Iris pigment epithelial cell (primary cell): ENCODE measurements at places on chromosomes 5 and 9.

DNA sequence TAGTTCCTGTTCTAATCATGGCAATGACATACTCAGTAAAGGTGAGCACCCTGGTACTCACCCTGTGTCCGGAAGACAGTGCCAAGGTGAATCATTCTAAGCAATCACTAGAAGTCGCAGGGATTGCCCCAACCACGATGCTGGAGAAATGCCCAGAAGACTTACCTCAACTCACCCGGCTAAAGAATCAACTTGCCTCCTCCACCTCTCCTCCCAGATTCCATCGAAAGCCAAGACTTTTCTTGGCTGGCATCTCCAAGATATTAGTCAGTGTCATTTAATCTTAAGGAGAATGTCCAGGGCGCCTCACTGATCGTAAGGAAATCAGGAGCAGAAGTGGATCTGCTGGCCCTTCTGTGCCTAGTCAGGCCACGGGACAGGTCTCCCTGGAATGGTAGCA lies 204.9 kb downstream of the ERCC6L2 start:
- no peak for DNase-seq

GRCh38 chr9:133238272-133238850 lies 29.3 kb upstream of the OBP2B start:
- DNase-seq: peak; percentile 10

DNA sequence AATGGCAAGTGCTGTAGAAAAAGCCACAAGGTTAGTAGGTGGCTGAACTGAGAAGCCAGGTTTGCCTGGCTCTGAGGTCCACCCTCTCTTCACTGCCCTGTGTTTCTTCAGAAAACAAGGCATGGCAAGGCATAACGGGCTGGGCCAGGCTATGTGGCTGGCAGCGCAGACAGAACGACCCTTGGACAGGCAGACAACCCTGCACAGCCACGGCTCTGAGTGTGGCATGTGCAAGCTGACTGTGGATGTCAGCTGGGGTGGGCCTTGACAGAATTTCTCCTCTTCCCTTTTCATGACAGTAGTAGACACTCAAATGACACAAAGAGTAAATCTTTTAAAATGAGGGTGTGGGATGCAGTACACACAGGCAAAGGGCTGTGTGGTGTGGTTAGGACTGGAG lies 81.7 kb downstream of the MACROH2A1 start:
- DNase-seq: no peak

DNA sequence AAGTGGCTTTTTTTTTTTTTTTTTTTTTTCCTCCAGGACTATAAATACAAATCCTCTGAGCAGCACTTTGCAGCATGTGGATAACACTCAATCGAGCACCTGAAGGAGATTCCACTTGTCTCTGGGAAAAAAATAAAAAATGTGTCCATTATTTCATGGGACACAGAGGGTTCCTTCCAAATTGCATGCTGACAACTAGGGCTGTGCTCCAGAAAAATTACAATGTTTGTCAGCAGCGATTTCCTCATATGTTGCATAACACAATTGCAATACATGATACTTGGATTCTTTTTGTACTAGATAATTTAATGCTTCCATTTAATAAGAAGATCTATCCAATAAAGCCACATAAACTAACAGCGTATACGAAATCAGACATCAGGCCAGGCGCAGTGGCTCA lies 84.4 kb downstream of the CDH18 start:
- DNase-seq: peak; percentile 26

DNA sequence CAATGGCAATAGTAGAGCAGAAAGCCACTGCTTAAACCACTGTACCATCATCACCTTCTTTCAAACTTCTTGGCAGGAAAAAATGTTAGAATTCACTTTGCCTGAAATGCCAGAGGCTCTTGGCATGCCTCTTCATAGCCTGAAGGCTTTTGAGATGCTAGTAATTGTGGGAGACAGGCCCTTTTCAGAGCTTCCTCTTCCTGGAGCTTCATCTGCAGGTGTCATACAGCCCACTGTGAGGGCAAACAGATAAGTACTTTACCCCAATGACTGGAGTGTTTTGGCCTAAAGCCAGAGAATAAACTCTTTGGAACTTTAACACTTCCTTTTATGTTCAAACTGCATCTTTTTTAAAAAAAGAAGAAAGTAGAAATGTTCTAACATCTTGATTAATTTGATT lies 81.3 kb upstream of the TMEM171 start:
- no peak for DNase-seq

GRCh38 chr5:65037831-65038815 lies 269.4 kb downstream of the CWC27 start:
- no peak for DNase-seq

- DNase-seq: no peak
These were observed 24.0 kb downstream of the RANBP17 start for GRCh38 chr5:170885809-170886208.

DNA sequence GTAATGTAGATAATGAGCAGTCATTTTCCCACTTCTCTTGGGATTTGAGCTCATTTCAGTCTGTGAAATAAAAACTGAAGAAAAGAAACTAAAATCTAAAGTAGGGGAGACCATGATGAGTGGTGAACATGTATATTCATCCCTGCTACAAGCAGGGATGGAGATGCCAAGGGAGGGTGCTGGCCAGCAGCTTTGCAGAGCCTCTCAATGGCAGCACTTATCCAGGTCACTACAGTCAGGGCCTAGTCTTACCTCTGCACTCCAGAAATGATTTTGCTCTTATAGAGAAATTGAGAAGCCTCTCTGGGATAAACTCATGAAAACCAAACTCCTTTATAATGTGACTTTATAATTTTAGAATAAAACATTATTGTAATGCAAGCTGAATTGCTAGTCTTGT lies 317.6 kb downstream of the FBXL17 start:
- DNase-seq: no peak

GRCh38 chr9:91515074-91515687 lies 91.5 kb upstream of the NFIL3 start:
- DNase-seq: peak; percentile 61

DNA sequence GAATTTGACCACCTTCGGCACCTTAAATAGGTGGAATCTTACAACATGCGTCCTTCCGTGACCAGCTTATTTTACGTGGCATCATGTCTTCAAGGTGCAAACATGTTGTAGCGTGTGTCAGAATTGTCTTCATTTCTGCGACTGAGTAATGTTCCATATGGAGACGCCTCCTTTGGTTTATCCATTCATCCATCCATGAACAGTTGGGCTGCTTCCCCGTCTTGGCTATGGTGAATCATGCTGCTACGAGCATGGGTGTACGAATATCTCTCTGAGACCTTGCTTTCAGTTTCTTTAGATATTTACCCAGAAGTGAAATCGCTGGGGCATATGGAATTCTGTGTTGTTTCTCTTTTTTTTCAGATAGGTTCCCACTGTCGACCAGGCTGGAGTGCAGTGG lies 391.9 kb upstream of the IRX2 start:
- DNase-seq: no peak

- DNase-seq: no peak
These were observed 35.5 kb downstream of the VPS13A start for GRCh38 chr9:77212801-77213200.

DNA sequence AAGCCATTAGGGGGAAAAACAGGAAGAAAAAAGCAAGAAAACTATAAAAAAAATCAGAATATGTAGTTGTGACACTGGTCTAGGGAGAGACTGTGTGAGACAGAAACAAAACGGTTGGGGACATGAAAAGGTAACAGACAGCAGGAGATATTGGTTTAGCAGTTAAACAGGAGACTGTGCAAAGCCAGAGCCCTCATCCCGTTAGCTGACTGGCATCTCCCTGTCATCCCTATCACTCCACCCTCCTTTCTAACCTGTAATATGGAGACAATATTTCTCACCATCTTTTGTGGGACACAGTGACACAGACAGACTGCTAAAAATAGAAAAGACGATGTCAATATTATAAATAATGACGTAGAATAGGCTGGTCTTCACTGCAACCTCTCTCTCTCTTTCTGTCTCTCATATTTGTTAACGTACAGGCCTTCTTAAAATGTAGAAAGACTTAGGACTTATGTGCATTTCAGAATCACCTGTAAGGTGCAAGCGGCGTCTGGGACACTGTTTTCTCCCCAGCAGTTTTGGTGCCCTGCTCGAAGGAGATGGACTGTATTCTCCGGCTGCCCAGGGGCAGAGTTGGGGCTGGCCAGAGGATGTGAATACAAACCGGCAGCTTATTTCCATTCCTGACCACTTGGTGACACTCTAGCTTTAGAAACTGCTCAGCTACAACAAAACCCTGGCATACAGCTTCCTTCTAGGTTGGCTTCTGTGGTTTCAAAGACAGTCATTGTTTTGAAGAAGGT lies 190.6 kb downstream of the MAT2B start:
- peak; percentile 85 for DNase-seq

GRCh38 chr9:85484235-85484634 lies 257.5 kb downstream of the AGTPBP1 start:
- DNase-seq: no peak

DNA sequence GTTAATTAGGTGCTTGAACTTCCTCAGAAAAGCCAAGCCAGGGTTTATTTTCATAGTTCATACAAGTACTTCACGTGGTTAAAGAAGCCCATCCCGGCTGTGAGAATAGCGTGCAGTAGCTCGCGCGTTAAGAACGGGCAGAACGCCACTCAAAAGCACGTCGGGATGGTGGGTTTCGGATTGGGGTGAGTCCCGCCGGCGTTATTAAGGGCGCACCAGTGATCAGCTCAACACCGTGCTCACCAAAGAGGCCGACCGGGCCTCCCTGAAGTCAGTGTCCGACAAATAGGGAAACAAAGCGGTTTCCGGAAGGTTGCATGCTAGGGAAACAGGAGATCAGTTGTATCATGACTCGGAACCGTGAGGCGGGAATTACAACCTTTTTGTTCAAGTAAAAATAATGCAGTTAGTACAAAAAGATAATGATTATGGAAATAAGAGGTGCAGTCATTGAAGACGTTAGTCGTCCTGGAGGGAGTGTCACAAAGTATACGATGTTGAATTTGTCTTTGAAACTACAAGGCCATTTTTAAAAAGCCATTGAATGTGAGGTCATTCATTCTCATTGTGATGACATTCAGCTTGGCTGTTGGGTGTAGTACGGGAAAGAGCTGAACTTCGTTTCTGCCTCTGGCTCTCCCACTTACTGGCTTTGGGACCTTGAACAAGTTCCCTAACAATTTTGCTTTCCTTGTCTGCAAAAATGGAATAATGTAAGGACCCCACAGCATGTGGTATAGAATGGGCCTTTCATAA lies 992 bp downstream of the SETD9 start:
- DNase-seq: peak; percentile 83

DNA sequence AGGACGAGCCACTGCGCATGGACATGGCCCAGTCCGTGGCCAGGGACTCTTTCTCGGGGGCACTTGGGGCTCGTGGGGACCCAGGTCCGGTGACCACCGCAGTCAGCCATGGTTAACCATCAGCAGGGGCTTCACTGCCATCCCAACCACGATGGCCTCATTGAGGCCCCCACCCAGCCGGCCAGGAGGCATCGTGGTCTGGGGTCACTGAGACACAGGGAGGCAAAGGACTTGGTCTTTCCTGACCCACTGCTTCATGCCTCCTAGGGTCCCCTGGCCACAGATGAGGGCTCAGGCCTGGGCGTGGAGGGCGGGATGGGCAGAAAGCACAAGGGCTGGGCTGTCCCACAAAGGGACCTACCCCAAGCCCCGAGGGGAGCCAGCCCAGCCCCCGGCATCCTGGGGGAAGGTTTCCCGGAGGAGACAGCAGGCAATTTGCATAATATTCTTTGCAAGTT lies 6.6 kb downstream of the NACC2 start:
- no peak for DNase-seq

GRCh38 chr5:134975843-134976242 lies 8.1 kb downstream of the CATSPER3 start:
- DNase-seq: peak; percentile 28

DNA sequence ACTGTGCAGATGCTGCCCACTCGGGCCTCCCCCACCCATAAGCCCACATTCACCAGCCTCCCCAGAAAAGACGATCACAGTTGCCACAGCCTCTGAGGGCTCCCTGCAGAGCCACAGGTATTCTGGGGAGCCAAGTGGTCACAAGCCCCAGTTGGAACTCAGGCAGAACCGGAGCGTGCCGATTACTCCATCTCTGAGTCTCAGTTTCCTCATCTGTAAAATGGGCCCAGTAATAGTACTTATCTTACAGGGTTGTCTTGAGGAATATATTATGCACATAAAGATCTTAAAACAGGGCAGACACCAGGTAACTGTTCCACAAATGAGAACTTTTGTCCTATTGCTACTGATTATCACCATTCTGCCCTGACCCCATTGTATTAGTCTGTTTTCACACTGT lies 57.7 kb upstream of the FUBP3 start:
- no peak for DNase-seq
